ENCODE measurements at places on chromosomes 2 and 18. TPM values are rescaled to one million over a fixed set of nuclear protein-coding genes. Genes with fewer than 3 reads are reported as not detected.

The RAB6C gene
- total RNA-seq, result not detected

The GRHL1 gene
- total RNA-seq, result 1.0 TPM

The DSG4 gene
- total RNA-seq, result not detected

The FOXI3 gene
- total RNA-seq, result not detected

The SPDYA gene
- total RNA-seq, result 1.3 TPM

The PLCL1 gene
- 2.2 TPM for total RNA-seq

The AKAIN1 gene
- not detected for total RNA-seq

The FEZ2 gene
- 17.2 TPM for total RNA-seq
